Left cardiac atrium (tissue), 4 donors: ENCODE measurements at places on chromosomes 13 and 19.
A peak's percentile ranks its signal among the peaks of the same experiment; 100 is the strongest.

GRCh38 chr13:40589285-40590109 lies 76.9 kb downstream of the FOXO1 start:
- peak; percentile 39 for DNase-seq

DNA sequence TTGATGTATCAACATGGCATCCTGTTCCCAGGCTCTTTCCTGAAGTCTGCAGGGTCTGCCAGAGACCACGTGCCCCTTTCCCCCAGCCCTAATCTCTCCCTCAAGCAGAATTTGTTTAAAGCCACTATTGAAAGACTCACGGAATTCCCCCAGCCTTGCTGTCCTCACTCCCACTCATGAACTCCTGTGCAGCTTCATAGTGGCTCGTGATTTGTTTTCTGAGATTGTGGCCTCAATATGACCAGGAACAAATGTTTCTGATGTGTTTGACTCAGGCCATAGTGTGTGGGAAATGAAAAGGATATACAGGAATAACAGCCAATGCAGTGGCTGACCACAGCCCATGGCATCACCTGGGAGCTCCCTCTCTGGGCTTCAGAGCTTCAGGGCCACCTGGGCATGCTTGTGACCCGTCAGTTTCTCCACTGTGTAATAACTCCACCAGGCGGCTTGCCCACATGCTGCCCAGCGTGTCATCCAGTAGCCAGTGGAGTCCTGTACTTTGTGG lies 8.1 kb upstream of the SERPINE3 start:
- DNase-seq = no peak

GRCh38 chr13:43769529-43769928 lies 17.2 kb downstream of the ENOX1 start:
- no peak for DNase-seq

GRCh38 chr19:39237200-39238184 lies 7.3 kb downstream of the IFNL3 start:
- no peak for DNase-seq

DNA sequence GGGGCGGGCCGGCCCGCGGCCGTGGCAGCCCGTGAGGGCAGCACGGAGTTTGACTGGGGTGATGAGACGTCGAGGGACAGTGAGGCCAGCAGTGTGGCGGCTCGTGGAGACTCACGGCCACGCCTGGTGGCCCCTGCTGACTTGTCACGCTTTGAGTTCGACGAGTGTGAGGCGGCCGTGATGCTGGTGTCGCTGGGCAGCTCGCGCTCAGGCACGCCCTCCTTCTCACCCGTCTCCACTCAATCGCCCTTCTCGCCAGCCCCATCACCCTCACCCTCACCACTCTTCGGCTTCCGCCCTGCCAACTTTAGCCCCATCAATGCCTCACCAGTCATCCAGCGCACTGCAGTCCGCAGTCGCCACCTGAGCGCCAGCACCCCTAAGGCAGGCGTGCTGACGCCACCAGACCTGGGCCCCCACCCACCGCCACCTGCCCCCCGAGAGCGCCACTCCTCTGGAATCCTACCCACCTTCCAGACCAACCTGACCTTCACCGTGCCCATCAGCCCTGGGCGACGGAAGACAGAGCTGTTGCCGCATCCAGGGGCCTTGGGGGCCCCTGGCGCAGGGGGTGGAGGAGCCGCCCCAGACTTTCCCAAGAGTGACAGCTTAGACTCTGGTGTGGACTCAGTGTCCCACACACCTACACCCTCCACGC lies 4.5 kb downstream of the CIC start:
- peak; percentile 22 for DNase-seq

DNA sequence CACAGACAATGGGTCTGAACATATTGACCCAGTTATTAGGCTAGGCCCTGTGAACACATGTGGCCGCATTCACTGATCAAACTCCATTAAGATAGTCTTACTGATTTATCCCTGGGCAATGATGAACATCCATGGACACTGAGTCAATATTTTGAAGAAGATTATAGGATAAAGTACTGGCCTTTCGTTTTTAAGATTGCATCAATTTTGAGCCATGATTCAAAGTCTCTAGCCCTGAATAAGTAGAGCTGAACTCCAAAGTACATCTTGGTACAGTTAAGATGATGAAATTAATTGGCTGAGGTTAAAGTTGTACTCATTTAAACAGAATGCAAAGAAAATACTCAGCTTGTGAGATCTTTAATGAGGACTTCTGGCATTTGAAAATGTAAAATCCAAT lies 1581.9 kb downstream of the EFNB2 start:
- no peak for DNase-seq

- DNase-seq = peak; percentile 81
Observed at GRCh38 chr13:98977568-98978265, at the start of gene DOCK9. Gene DOCK9, minus strand, starts transcription at chr13:98978064. Its CDS starts 155 bp downstream, at chr13:98977909.

DNA sequence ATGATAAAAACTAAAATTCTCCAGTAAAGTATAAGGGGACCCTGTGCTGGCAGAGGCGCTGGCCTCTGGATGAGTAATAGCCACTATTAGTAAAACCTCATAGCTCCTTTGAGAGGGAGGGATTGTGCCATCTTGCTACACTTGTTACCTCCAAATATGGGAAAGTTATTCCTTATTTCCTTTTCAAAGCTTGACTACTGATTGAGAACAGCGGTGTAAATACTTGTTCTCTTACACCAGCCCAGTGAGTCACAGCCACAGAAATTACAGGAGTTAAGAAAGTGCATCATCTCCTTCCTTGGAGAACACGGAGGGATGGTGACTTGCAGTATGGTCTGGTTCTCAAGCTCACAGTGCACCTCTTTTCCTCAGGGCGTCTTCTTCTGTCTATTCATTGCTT lies 379.0 kb downstream of the EFNB2 start:
- no peak for DNase-seq

DNA sequence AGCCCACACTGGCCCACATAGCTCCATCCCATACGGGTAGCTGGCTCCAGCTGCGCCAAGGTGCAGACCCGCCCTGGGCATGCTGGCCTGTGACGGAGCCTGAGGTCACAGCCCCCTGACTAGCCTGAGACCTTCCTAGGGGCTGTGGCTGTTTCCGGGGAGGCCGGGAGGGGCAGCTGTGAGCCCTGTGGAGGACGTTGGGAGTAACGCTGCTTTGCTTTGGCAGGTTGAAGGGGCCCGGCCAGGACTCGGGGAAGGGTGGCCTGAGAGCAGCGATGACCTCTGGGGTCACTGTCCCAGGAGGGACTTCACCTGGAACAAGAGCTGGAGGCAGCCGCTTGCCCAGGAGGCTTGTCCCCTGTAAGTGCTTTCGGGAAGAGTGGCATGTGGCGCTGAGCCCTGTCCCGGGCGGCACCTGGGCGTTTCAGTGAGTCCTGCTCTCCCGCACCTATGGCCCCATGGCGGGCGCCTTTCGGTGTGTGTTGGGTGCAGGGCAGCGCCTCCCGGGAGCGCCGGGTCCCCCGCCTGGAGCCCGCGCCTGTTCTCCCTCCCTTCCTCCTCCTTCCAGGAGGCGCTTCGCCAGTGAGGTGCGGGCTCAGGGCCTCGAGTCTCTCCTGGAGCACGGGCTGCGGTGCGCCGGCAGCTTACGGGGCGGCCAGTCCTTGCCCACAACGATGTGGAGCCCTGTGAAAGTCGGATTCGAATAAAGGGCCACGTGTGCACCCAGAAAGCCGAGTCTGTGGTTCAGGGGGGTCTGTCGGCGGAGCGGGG lies 1.1 kb upstream of the FAM174C start:
- no peak for DNase-seq

DNA sequence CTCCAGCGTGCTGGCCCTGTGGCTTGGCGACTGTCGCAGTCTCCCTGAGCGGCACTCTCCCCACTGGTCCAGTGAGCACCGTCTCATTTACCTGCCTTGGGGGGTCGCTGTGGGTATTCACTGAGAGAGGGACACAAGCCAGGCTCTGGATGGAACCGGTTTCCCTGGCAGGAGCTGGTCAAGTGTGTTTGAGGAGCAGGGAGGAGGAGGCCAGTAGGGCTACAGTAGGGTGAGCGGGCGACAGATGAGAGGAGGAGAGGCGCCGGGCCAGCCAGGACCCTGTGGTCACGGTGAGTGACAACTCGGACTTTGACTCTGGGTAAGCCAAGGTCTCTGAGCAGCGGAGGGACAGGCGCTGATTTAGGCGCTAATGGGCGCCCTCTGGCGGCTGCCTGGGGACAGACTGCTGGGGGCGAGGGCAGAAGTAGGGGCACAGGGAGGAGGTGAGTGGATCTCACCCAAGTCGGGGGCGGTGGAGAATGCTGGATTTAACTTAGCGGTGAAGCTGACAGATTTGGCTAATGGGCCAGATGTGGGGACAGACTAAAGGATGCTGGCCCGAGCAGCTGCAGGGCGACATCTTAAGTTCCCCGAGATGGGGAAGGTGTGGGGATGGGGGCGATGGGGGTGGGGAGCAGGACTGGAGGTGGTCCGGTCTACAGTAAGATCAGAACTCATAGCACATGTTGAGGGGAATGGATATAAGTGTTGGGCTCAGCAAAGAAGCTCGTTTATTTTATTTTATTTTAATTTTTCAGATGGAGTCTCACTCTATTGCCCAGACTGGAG lies 4.7 kb upstream of the PRMT1 start:
- peak; percentile 81 for DNase-seq

- no peak for DNase-seq
Observed at GRCh38 chr13:41013835-41014234, 5.3 kb downstream of the ELF1 start.

GRCh38 chr13:77345150-77345780 lies 18.4 kb upstream of the MYCBP2 start:
- DNase-seq = no peak

- no peak for DNase-seq
Observed at GRCh38 chr13:111860231-111860552, 206.8 kb upstream of the SOX1 start.

- DNase-seq = peak; percentile 66
Observed at GRCh38 chr19:1503089-1503924, 9.5 kb downstream of the ADAMTSL5 start.

GRCh38 chr19:776549-776948 lies 20.7 kb upstream of the PTBP1 start:
- DNase-seq = no peak
